ENCODE measurements at places on chromosomes 2 and 18. TPM values are rescaled to one million over a fixed set of nuclear protein-coding genes. Genes with fewer than 3 reads are reported as not detected.

DNA sequence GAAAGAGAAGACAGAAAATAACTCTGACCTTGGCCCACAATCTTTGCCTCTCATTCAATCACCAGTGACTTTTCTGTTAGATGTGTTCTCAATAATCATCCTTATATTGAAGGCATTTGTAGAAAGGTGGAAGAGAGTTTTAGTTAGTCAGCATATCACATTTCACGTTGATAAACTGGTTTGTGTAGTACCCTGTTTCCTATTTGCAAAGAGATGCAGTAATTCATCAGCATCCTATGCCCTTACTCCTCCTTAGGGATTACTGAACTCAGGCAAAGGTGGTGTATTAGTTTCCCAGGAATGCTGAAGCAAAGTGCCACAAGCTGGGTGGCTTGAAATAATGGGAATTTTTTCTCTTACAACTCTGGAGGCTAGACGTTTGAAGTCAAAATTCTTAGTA, 145.0 kb downstream of the SPP2 start:
- DNase-seq: no peak

ASB18 gene
- 0.15 TPM for polyA plus RNA-seq

DNA sequence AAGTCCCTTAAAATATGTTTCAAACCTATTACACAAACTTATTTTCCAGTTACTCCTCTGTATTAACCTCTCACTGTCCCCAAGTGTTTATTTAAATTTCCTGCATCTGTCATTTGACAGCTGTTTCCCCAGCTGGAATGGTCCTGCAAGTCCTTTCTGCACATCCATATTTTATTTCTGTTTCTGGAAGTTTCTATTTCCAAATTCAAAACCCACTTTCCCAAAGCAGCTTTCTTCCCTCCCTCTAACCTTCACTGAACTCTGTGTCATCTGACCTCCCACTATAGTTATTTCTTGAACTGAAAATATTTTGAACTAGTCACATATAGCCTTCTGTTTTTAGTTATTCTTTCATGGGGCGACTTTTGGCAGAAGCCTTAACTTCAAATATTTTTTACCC, 459.4 kb upstream of the MC4R start:
- no peak for DNase-seq

ZBTB7C gene
- polyA plus RNA-seq: 12.8 TPM

DNA sequence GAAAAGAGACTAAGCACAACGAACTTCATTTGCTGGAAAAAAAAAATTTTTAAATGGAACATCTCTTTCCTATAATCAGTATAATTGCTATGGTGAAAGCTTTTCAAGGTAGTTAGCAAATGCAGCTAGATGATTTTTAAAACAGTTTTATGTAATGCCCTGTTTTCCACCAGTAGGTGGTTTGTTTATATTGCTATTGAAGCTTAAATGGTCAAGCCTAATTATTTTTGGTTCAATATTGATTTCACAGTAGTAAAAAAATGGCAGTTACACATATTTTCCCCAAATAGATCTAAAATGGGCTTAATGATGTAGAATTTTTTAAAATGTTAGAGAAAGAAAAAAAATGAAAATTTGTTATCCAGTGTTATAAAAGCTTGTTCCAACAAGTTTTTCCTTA, 70.2 kb downstream of the CDH19 start:
- no peak for DNase-seq

AGXT gene
- polyA plus RNA-seq: 0.12 TPM

ONECUT2 gene
- polyA plus RNA-seq: 0.12 TPM

GCG gene
- polyA plus RNA-seq: not detected

DNA sequence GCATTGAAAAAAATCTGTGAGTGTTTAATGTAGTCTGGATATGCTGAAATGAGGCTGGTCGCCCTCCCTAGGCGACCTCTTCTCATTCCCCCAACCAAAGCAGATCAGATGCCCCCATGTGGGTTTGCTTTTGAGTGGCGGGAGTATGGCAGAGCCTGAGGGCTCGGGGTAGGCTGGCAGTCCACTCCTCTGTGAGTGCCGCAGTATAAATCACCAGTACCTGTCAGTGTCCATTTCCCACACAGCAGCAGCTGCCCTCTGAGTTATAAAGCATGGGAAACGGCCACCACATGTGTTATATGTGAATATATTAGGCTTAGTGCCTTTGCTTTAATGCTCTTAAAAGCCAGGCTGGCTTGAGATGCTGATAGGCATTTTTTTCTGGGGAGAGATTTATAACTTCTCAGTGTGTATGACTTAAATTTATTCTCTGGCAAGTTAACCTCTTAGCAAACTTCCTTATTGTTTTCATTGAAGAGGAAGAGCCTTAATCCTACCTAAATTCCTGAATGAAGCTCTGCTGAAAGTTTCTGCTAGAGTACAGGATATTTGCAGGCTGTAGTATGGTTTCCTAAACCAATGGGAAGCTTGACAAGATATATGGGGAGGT, 3.8 kb downstream of the DCC start:
- DNase-seq: peak; percentile 38

DNA sequence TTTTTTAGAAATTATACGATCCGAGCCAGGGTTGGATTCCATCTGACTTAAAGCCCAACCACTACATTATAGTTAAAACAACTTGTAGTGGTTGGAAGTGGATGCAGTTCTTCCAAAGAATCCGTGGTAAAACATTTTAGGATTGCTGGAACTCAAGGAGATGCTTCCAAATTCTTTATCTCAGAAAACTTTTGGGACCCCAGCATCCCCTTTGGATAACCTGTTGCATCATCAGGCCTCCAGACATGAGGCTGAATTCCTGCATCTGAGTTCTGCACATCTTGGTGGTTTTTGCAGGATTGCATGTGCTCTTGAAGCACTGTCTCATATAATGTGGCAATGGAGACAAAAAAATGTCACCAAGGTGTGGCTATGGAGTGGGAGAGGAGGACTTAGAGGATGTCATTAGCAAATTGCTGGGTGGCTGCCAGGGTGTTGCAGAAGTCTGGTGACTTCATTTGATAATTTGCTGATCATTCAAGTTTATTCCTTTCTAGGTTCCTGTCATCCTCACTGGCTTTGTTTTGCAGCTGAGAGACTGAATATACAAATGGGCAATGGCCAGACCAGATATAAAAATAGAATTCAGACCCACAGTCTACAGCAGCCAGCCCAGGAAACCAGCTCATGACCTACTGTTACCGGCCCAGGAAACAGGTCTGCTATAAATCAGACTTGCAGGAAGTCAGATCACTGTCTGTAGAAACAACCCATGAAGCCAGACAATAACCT, 207.7 kb downstream of the BCL2 start:
- DNase-seq: no peak

MTLN gene
- 9.8 TPM for polyA plus RNA-seq

DNA sequence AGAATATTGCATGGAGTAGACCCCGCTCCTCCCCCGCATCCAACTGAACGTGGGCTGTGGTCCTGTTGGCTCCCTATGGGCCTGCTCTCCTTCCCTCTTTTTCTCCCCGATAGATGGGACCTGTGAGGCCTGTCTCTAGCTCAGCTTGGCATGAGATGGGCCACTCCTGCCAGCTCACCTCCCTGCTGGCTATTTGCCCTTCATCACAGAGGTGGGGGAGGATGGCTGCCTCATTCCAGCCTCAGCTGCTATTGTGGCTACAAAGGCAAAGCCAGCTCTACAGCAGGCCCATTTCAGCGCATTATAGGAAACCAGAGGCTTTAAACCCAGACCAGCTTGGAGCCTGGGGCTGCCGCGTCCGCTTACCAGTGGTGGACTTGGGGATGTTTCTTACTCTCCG, 313.9 kb downstream of the GBX2 start:
- DNase-seq: no peak

GRCh38 chr18:68262690-68263294, 452.1 kb downstream of the TMX3 start:
- DNase-seq: no peak

DNA sequence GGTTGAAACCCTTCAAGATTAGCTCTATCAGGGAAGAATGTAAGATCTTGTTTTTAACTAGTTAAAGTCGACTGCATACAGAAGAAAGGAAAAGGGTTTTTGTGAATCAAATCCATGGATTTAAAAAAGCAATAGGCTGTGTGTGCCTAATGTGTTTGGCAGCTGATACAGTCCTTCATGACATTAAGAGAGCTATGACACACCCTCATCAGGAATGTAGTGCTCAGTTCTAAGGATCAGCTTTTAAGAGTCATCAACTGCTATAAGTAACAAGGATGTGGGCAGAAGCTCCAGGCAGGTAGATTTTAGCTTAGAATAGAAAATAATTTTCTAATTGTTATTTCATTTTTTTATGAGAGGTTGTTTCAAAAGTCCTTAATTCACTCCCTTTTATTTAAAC, 52.9 kb downstream of the PPP1R1C start:
- no peak for DNase-seq

GRCh38 chr2:173161040-173161439, 85.4 kb downstream of the MAP3K20 start:
- DNase-seq: no peak

CSRNP3 gene
- polyA plus RNA-seq: 11.0 TPM

DNA sequence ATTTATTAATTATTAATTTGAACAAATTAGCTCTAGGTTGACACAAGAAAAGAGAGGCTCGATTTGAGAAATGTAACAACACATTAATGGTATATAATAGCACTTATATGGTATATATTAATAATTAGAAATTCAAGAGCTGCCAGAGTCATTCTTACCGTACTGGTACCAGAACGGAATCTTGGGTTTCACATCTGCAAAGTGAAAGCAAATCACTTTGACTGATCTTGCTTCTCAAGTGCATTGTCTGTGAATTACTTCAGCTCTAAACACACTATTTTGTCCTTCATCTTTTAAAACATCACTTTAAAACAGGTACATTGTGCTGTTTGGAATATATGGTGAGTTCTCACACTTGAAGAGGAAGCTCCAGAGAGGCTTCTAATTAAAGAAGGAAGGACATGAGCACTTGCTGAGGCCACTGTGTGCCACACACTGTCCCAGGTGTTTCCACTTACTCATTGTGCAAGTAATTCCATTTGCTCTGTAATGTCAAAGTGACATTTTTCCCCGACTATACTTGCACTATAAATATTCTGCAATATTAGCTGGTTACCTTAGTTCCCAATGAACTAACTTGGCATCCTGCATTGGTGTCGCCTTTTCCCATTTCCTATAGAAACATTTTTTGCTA, 85.8 kb downstream of the PLA2R1 start:
- DNase-seq: no peak

SLC9A4 gene
- polyA plus RNA-seq: 7.0 TPM

DNA sequence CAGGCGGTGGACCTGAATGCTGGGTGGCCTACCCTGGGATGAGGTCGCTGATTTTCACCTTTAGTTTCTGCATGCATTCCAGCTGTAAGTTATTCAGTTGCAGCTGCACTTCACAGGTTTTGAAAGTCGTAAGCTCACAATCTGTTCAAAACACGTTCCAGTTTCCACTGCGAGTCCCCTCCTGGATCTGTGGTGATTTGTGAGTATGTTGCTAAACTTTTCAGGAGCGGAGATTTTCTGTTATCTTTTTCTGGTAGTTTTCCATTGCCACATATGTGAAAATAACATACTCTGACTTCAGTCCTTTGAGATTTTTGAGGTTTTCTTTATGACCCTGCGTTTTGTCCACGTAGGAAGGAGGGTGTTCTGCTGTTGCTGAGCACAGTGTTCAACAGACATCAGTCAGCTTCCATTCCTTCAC, 102.1 kb downstream of the SNTG2 start:
- DNase-seq: peak; percentile 44

- DNase-seq: no peak
Observed at GRCh38 chr2:235049069-235049468, 97.3 kb downstream of the SH3BP4 start.

GRCh38 chr2:150410809-150411208, 76.7 kb downstream of the RND3 start:
- DNase-seq: peak; percentile 46

DNA sequence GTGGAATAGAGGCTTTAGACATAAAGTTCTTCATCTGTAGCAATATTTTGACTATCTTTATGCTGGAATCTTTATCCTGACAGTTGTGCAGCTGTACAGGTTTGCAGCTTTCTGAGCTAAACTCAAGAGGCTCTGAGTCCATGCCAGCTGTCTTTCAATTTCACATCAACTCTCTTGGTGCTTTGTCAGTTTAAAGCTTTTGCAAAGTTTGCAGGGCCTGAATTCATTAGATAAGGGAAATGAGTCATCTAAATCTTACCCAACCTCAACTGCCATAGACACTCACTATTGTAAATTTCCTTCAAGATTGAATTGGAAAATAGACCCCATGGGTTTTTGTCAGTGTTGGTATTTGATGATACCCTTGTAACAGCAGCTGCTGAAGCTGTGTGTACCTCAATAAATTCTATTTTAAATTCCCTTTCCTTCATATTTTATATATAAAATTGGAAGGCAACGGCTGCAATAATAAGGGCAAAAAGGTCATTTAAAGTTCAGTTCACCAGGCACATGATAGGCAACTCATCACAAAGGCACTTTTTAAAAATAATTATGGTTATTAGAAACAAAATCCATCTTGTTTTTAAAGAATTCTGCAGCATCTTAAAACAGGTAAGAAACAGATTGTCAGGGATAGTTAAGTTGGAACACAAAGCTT, 169.9 kb upstream of the SLC39A10 start:
- no peak for DNase-seq

VIT gene
- 0.13 TPM for polyA plus RNA-seq

GRCh38 chr2:145380436-145381017, 860.6 kb upstream of the ZEB2 start:
- DNase-seq: no peak

DNA sequence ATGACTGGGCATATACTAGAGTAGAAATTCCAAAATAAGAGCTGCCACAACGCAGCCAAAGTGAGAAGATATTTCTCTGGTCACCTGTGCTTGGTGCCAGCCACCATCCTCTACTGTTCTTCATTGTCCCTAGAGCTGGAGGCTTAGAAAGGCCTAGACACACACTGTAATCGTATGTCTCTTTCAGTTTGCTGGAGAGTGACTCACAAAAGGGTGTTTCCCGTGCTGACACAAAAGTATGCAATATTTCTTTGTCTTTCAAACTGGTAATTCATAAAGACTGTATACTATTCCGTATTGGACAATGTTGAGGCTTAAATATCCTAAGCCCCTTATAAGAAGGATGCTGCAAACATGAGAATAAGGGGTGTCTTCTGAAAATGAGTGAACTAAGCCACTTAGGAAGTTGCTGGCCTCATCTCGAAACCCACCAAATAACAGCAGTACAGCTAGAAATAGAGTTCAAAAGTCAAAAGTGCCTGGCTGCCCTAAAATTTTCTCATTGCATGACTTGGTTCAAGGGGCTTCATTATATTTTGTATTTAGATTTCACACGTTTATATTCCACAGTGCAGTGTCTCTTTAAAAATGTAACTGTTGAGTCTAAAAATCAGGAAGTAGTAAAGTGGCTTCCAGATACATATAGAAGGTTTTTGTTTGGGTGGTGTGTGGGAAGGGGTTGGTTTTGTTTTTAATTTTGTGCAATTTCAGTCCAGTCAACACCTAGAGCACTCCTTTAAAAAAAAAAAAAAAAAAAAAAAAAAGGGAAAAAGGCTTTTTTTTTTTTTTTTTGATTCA, 601.1 kb downstream of the ARHGAP15 start:
- no peak for DNase-seq

KIAA2012 gene
- polyA plus RNA-seq: 0.12 TPM

PAIP2B gene
- 21.6 TPM for polyA plus RNA-seq

POMC gene
- 8.4 TPM for polyA plus RNA-seq

KRCC1 gene
- 59.3 TPM for polyA plus RNA-seq

Measured in left kidney (tissue), 8 donors.